Stimulated activated naive CD8-positive, alpha-beta T cell treated with anti-CD3 and anti-CD28 coated beads, Interleukin-15, Interleukin-2, amounts not matched to agents 100 U/mL and 50 U/mL, for 24 hours (primary cell): ENCODE measurements at places on chromosomes 5 and 9.

DNA sequence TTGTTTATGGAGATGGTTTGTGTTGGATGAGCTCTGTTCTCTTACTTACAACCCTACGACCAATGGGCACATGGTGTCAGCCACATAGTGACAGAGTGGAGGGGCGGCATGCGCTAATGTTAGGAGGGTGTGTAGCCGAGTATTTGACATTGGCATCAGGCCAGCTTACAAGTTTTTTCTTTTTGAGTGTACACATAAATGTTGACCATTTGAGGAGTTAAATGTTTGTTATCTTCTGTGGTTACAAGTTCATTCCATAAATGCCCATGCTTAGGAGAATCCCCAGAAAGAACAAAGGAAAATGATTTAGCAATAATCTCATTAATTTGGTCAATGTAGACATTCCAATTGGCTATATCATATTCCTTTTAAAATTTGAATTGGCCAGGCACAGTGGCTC lies 180.1 kb upstream of the ELL2 start:
- no peak for DNase-seq

DNA sequence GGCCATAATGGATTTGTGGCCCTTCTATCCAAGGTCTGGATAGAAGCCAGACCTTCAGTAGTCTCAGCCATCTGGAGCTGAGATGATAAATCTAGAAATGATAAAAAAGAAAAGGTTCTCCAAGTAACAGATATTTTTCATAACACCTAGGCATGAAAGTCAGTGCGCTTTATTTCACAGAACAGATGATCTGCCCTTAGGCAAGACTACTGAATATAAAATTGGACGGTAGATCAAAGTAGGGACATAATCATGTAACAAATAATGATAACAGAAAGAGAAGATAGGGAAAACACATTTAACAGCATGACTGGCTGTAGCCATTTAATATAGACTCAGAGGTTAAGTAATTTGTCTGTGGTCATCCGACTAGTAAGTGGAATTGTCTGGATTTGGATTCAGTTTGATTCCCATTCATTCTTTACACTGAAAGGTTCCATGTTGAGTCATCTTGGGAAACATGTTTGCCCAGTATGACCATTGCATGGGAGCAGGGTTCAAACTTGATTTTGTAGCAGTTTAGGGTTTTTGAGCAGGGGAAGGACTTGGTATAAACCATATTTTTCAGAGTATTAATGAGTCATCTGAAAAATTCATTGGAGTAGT lies 4.1 kb upstream of the CAVIN4 start:
- DNase-seq, result no peak

- no peak for DNase-seq
These were observed 10.1 kb downstream of the PHF2 start for GRCh38 chr9:93586290-93587057.

GRCh38 chr9:78370991-78371390 lies 74.1 kb downstream of the PSAT1 start:
- no peak for DNase-seq

DNA sequence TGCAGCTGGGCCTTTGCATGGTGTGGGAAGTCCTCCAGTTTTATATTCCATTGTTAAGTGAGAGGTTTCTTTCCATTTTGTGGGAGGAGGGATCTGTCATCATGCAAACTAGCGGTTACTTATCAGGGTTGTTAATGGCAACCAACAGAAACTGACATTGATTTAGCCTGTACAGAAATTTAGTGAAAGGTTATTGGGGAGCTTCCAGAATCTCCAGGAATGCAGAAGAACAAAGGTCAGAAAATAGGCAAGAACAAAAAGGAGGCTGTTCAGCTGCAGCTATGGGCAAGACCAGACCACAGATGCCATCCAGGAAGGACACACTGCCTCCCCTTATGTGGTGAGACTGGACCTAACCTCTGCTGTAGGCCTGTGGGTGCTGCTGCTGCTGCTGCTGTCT lies 395.8 kb downstream of the KDM4C start:
- no peak for DNase-seq

DNA sequence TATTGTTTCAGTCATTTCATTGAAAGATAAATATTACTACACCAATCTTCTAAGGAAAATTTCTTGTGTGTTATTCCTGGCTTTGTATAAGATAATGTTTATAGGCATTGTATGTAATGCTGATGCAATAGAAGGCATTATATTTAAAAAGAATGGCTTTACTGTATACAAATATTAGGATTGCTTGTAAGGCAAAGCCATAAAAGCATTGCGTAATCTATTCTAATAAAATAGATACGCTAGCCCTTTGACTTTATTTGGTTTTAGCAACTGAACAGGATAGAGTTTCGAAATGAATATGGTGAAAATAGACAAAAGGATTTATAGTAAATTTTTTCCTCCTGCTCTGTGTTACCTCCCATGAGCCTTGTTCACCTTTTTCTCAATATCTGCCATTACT lies 5.5 kb upstream of the LYSMD3 start:
- no peak for DNase-seq

DNA sequence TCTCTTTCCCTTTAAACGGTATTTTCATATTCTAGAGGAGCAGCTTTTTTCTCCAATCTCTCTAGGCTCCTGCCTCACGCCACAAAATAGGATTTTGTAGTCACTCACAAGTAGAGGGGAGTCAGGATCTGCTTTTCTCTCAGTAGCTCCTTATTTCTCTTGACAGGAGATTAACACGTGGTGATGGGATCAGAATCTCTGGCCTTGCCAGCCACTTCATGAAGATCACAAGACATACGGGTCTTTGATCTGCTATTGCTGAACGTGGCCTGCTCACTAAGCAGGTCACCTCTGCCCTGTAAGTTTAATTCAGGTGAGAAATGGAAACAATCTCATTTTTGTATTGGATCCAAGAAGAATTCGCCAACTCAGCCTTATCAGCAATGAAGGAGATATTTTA lies 257.5 kb downstream of the DIRAS2 start:
- DNase-seq, result no peak

DNA sequence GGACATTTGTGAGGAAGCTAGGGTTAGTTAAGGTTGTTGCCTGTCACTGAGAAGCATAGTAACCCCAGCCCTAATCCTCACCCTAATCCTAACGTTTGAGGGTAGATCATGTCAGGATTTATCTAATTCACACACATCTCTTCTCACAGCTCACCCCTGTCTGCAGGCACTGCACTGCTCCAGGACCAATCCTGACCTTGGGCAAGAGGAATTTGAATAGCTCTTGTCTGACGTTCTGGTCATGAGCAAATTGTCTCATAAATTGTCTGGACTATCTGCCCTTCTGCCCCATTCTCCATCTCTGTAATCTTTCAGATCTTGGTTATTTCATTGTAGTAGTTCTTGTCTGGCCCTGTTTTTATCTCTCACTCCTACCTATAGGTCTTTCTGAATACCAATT lies 18.7 kb downstream of the CRHBP start:
- DNase-seq, result no peak

DNA sequence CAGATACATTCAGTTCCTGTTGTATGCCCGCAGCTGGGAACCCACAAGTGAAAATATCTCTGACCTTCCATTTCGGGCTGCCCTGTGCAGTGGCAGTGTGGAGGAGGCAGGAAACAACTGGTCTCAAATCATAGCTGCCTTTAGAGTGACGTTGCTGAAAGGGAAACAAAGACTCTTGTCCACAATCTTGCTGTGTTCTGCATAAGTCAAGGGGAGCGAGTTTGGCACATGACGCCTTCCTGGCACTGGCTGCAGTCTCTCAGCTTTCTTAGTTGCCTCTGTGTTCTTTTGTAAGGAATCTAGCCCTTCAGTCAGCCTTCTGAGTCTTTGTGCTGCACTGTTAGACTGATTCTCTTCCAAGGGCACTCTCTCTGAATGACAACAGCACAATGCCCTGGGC lies 24.0 kb downstream of the ADAMTS16 start:
- DNase-seq, result no peak

- no peak for DNase-seq
These were observed 639.0 kb upstream of the ITGA1 start for GRCh38 chr5:52148679-52149078.

GRCh38 chr5:71681296-71681695 lies 37.8 kb upstream of the CARTPT start:
- no peak for DNase-seq

- no peak for DNase-seq
These were observed 621.4 kb downstream of the RAB3C start for GRCh38 chr5:59204114-59204897.

DNA sequence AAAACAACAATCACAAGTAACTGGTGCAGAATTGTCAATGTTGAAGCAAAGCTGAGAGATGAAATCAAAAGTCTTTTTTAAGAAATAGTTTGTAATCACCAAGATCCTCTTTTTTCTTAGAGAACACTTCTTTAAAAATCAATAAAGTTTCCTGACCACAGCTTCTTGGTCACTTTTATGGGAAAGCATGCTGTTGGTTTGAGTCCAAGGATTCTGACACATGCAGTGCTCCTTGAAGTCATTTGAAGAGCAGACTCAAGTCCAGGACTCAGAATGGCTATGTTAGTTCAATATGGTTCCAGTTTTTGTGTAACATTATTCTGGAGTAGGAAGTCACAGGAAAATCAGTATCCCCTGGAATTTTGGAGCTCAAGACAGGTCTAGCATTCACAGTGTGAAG lies 480.6 kb downstream of the NR2F1-AS1 start:
- DNase-seq, result no peak

DNA sequence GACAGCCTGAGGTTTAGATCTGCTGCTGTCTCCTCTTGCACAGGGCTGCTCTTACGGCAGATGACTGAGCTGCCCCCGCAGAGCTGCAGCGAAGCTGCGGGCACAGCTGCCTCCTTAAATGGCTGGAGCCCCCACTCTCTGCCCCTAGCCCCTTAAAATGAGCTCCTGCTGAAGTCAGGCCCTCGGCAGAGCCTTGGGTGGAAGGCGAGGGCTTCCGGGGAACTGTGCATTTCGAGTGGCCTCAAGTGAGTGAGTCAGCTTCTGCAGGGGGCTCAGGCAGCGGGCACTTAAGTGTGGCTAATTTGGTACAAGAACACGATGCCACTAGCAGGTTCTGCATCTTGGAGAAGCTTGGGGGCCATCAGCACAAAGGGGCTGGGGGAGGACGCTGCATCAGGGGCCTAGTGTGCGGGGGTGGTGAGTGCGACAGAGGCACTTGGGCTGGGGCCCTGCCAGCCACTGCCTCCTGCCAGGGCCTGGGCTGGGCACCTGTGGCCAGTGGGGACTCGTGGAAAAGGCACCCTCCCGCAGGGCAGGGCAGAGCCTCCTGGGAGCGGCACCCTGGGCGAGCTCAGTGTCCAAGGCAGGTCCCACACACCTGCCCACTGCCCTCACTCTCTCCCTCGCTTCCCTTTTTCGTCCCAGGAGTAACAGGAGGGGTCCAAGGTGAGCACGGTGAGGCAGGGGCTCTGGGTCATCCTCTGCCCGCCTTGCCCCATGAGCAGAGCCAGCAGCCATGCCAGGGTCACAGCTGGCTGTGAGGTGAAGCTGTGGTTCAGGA lies 28.8 kb upstream of the RNU6ATAC start:
- DNase-seq, result no peak
